Right renal cortex interstitium (tissue), 3 donors: ENCODE measurements at places on chromosomes 13 and 19. TPM values are rescaled to one million over a fixed set of nuclear protein-coding genes. Genes with fewer than 3 reads are reported as not detected.

DNA sequence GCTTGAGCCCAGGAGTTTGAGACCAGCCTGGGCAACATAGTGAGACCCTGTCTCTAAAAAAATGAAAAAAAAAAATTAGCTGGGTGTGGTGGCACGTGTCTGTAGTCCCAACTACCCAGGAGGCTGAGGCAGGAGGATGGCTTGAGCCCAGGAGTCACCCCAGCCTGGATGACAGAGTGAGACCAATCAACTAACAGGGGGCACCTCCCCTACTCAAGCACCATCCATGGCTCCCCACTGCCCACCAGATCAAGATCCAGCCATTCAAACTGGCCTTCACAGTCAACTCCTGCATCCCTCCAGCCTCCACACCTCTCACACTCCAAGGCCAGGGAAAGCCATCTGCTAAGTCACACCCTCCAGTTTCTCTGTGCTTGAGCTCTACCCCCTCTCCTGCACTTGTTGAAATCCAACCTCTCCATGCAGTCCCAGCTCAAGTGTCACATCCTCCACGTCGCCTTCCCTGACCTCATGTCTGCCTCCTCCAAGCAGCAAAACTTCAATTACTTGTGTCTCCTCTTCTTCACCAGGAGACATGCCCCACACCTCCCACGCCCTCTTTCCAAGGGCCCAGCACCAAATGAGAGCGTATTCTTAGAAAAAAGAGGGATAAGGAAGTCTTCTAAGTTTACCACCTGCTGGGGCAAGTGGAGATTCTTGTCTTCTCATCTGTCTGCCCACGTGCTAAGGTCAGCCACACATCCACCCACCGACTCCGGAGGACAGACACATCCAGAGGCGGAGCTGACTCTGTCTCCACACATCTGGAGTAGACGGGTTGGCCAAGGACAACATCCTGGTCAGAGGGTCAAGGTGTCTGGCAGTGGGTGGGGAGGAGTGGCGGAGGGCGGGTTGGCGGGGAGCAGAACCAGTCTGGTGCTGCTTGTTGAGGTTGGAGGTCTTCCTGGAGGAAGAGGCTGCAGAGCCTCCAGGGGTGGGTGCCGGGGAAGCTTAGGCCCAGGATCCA lies 974 bp upstream of the CYP4F22 start:
- DNase-seq = no peak

- DNase-seq = no peak
These were observed 2065.7 kb upstream of the PCDH20 start for GRCh38 chr13:63481334-63481733.

DNA sequence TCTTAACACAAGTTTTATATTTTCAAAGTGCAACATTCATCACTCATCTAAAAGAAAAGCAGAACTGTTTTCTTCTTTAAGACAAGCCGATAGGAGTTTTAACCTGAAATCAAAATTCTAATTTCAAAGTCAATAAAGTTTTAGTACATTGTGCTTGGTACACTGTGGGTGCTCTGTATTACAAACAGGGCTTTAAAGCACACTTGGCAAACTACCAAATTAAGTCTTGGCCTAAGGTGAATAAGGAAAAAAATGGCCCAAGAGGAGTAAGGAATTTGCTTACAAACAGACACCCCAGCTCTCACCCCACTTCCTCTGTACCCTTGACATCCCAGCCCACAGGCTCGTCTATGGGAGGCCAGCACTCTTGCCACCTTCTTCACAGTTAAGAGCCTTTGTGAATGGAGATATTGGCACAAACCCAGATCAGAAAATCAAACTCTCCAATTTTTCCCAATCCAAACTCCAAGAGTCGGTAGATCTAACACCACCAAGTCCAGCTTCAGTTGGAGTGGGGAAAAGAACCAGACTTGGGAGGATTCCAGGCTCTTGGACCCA lies 66.0 kb downstream of the ABCC4 start:
- DNase-seq = no peak

GRCh38 chr13:26561651-26562511 lies 4.4 kb downstream of the WASF3 start:
- no peak for DNase-seq

DNA sequence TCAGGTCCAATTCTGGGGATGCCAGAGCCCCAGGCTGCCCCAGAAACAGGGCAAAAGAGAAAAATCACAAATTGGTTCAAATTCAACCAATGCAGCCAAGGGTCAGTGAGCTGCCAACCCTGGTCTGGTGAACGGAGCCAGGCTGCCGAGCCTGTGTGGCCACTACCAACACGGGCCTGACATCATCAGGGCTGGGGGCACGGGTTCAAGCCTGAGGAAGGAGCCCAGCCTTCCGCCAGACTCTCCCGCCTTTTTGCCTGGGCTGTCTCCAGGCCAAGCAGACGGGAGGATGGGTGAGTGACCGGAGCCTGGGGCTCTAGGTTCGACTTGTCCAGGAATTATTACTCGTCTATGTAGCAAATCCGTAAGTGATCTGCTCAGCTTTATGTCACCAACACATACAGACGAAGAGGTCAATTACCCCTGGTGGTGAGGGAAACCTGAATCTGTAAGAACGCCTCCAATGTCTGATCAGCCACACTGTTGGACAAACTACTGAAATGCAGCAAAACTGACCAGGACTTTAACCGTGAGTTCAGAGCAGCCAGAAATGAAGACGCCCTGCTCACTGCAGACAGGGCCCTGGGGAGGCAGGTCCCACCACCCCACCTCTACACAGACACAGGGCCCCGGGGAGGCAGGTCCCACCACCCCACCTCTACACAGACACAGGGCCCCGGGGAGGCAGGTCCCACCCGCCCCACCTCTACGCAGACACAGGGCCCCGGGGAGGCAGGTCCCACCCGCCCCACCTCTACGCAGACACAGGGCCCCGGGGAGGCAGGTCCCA lies 31.8 kb downstream of the RAB20 start:
- no peak for DNase-seq

- no peak for DNase-seq
These were observed 1051.5 kb downstream of the DIAPH3 start for GRCh38 chr13:59112221-59112718.

Gene LCP1
- polyA plus RNA-seq = 12.5 TPM

DNA sequence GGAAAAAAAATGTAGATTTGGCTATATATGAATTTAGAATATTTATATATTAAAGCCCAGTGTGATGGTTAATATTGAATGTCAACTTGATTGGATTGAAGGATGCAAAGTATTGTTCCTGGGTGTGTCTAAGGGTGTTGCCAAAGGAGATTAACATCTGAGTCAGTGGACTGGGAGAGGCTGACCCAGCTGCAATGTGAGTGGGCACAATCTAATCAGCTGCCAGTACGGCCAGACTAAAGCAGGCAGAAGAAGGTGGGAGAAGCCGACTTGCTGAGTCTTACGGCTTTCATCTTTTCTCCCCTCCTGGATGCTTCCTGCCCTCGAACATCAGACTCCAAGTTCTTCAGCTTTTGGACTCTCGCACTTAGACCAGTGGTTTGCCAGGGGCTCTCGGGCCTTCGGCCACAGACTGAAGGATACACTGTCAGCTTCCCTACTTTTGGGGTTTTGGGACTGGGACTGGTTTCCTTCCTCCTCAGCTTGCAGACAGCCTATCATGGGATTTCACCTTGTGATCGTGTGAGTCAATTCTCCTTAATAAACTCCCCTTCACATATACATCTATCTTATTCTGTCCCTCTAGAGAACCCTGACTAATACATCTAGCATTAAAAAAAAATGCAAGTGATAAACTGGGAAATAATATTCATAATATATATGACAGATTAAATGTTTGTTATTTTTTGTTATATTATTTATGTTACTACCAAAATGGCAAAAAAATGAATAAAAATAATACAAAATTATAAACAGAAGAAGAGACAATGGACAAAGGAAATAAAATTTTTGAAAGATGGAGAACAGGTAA lies 122.4 kb downstream of the DLEU7 start:
- no peak for DNase-seq

DNA sequence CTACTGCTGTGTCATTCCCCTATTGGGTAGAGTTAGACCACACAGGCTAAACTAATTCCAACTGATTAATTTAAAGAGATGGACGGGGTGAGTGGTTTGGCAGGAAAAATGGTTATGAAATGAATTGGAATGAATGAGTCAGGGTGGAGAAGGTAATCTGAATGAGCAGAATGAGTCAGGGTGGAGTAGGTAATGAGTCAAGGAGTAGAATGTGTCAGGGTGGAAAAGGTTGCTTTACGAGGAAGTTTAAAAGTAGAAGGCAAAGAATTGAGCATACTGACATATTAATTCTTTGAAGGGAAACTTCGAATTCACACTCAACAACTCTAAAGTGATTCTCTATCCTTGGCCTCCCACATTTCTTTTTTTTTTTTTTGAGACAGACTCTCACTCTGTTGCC lies 12.7 kb upstream of the ZNF121 start:
- no peak for DNase-seq

Gene ZNF414
- polyA plus RNA-seq = 16.3 TPM

- no peak for DNase-seq
These were observed 220.9 kb upstream of the SOX21 start for GRCh38 chr13:94933230-94933751.

DNA sequence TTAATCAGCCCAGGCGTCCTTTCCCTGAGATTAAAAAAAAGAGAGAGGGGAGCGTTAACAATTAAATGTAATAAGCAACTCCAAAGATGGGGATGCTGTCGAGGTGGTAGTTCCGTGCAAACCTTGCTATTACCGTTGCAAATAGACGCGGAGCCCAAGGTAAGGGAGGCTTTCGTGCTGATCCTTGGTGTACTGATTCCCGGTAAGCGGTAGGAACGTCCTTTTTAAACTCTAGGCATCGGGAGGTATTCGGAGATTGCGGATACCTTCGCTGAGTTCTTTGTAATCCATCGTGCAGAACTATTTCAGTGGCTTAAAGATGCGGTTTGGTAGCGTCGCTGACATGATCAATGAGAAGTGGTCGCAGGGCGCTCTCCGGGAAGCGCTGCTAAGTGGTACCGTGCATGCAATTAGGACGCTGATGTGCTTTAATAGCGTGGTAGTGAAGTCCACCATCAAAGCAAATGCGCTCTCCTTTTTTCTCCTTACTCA lies 3.1 kb downstream of the SLITRK5 start:
- no peak for DNase-seq

Gene SLC44A2
- 191 TPM for polyA plus RNA-seq
